ENCODE measurements at places on chromosomes 3 and 15.

DNA sequence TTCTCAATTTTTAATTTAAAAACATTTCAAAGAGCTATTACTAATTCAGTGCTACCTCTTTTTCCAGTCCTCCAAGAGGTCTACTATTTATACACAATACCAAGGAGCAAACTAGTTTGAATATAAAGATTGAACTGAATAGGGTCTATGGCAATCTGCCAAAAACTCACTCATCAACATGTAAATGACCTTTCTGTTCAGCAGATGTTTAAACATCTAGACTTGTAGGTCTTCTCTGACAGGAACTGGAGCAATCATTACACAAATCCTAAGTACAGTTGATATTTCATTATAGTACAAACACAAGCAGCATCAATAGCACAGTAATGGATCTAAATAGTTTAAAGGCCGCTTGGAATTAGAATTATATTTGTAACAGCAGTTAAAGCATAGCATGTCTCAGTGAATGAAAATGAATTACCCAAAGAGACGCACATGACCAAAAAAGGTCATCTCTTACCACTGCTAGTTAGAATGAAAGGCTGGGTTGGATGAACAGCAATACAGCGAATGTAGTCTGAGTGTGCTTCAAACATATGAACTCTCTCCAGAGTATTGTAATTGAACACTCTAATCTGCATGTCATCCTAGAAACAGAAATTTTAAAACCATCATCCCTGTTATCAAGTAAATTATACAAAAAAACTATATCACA lies 10.7 kb downstream of the COPB2 start:
- DNase-seq = peak; percentile 14

GRCh38 chr3:44173263-44173662 lies 68.4 kb upstream of the TOPAZ1 start:
- no peak for DNase-seq

GRCh38 chr3:111578867-111579266 lies 16.3 kb downstream of the ZBED2 start:
- DNase-seq = no peak

DNA sequence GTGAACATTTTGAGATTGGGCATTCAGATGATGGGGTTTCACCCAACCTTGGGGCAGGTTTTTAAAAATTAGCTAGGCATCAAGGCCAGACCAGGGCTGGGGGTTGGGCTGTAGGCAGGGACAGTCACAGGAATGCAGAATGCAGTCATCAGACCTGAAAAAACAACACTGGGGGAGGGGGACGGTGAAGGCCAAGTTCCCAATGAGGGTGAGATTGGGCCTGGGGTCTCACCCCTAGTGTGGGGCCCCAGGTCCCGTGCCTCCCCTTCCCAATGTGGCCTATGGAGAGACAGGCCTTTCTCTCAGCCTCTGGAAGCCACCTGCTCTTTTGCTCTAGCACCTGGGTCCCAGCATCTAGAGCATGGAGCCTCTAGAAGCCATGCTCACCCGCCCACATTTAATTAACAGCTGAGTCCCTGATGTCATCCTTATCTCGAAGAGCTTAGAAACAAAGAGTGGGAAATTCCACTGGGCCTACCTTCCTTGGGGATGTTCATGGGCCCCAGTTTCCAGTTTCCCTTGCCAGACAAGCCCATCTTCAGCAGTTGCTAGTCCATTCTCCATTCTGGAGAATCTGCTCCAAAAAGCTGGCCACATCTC lies 6.1 kb downstream of the RHO start:
- DNase-seq = no peak

DNA sequence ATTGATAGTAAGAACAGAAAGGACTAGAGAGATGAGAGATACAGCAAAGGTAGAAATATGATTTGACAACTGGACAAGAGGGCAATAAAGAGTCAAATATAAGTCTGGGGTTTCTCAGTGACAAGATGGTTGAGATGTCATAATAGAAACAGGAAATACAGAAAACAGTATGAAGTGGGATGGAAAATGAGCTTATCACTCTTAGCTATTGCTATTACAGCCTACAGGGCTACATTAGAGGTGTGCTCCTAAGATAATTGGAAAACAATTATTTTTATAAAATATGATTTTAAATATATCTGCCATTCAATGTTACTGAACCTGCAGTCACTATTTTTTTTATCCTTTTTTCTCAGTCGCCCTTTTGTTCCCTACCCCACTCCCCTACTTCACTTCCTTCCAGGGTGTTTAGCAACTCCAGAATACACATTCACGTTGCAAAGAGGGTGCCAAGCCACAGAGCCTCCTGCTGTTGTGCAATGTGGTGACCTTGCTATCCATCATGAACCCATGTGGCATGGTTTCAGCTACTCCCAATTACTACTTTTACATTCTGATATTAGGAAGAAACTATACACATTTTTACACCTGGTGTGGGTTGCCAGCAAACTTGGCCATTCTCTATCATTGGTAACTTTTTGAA lies 6.0 kb downstream of the NRG4 start:
- no peak for DNase-seq

DNA sequence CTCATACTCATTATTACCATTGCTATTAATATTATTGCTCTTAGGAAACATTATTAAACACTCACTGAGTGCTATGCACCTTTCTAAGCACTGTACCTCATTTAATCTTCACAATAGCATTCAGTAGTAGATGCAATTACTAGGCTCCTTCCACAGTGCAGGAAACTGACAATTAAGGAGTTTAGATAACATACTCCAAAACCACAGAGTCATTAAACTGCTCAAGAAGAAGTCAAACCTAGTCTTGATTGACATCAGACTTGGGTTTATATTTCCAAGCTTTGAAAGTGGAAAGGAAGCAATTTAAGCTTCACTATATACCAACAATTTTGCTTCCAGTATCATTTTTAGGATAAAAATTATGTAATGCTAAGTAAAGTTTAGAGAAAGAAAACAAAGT lies 490.1 kb upstream of the ARRDC4 start:
- DNase-seq = no peak

DNA sequence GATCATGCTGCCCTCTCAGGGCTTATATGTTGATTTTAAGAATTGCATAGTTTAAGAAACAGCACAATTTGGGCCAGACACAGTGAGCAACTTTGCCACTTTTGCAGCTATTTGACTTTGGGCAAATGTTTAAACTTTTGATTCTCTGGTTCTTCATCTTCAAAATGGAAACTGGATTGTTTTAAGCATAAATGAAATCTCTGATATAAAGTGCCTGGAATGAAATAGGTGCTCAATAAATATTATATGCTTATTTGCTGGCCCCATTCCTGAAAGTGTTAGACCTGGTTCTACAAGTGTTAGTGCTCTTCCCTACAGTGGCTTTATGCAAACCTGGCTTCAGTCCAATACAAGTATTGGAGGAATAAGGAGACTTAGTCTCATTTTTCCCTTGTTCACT lies 33.1 kb upstream of the TSC22D2 start:
- no peak for DNase-seq

DNA sequence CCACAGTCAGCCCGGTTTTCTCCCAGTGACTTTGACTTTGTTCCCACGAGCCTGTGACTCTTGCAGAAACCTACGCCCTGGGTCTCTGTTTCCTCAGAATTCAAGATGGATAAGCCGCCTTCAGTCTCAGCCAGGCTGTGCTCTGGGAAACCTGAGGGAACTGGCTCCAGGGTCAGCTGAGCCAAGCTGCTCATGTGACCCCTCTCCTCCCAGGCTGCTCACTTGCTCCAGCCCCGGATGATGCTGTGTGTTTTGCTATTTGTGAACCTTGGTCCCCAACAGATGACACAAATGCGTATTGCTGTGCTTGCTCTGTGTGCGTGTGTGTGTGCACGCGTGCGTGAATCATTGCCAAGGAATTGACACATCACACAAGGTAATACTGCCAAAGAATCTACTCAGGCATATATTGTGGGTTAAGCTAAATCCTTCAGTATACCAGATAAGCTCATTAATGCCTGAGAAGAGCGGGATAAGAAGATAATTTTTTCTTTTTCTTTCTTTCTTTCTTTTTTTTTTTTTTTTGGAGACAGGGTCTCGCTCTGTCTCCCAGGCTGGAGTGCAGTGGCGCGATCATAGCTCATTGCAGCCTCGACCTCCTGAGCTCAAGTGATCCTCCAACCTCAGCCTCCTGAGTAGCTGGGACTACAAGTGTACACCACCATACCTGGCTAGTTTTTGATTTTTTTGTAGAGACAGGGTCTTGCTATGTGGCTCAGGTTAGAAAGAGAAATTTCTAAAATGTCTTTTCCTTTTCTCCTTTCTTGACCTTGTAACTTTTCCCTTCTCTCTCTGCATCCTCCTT lies 29.2 kb upstream of the UMPS start:
- DNase-seq = peak; percentile 54

- DNase-seq = no peak
Observed at GRCh38 chr15:41620536-41621199, 39.5 kb upstream of the MGA start.

DNA sequence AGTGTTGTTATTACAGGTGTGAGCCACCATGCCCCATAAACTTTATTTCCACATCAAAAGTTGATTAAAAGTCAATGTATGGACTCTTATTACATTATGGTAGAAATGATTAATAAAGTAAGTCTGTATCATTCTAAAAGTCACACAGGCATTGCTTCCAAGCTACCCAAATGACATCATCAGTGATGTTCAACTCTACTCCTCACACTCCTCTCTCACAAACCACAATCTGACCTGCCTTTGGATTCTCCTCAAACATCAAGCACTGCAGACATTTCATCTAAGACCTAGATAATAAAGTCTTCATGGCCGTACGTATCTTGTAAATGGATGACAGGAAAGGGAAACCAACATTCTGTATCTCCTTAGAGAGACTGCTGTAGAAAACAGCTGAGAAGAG lies 68.0 kb downstream of the SMARCC1 start:
- no peak for DNase-seq

GRCh38 chr3:125085166-125085565 lies 29.4 kb upstream of the HEG1 start:
- DNase-seq = no peak

GRCh38 chr15:61499376-61499775 lies 270.3 kb upstream of the RORA start:
- no peak for DNase-seq

GRCh38 chr3:133455960-133456359 lies 56.1 kb downstream of the BFSP2 start:
- no peak for DNase-seq

GRCh38 chr15:76642671-76643070 lies 262.5 kb downstream of the SCAPER start:
- DNase-seq = no peak

- DNase-seq = no peak
Observed at GRCh38 chr15:54288049-54288448, 309.8 kb downstream of the UNC13C start.

GRCh38 chr3:168419091-168419490 lies 323.4 kb upstream of the GOLIM4 start:
- no peak for DNase-seq

DNA sequence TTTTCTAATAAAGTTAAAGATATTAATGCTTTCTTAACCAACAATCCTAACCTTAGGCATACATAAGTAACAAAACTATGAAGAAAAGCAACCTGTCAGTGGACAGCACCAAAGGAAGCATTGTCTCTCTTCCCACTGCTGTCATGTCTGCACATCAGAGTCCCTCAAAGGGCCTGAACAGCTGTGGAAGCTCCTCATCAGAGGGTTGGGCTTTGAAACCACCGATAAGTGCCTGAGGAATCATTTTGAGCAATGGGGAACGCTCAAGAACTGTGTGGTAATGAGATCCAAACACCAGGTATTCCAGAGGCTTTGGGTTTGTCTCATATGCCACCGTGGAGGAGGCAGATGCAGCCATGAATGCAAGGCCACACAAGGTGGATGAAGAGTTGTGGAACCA lies 182.5 kb downstream of the FMN1 start:
- DNase-seq = no peak

Data from fibroblast of upper back skin (primary cell).